ENCODE measurements at places on chromosomes 7 and 10.
A peak's percentile ranks its signal among the peaks of the same experiment; 100 is the strongest.

DNA sequence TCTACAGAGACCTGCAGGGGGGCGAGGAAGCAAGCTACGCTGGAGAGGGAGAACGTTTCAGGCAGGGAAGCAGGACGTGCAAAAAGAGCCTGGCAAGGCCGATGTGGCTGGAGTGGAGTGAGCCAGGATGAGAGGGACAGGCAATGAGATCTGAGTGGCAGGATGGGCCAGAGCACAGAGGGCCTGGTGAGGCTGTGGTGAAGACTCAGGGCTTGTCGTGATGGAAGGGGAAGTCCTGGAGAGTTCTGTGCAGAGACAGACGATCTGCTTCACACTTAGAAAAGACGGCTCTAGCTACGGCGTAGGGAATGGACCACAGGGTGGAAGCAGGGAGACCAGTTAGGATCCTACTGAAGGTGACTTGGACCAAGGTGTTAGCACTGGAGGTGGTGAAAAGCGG, 87.0 kb downstream of the SH3PXD2A start:
- DNase-seq, result no peak

DNA sequence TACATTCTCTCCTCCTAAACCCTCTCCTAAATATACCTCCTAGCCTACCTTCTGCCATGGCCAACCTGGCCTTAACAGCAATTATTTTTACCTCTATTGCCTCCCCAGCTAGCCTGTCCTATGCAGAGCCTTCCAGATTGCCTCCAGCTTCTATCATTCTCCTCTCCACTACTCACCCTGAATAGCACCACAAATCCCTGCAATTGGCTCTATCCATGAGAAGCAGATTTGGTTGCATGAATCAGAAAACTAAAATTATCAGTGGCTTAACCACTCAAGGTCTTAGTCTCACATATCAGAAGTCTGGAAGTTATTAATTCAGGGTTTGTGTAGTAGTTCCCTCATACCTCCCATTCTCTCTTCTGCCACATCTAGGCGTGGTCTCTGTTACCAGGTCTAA, 120.3 kb upstream of the CACUL1 start:
- DNase-seq, result no peak

DNA sequence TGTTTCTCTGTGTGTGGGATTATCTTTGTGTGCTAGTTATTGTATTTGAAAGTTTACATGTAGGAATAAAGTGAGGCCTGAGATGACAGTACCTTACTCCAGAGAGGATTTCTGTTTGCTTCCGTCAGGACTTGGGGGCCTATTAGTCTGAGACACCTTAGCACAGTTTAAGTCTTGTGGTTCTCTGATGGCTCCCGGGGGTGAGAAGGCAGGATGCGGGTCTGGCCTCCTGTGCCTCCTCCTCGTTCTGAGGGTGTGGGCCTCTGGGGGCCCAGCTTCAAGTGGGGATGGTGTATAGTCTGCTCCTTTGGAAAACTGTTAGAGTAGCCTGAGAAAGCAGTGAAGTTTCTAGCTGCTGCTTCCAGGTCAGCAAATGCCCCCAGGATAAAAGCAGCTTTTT, 12.4 kb downstream of the MTURN start:
- no peak for DNase-seq

DNA sequence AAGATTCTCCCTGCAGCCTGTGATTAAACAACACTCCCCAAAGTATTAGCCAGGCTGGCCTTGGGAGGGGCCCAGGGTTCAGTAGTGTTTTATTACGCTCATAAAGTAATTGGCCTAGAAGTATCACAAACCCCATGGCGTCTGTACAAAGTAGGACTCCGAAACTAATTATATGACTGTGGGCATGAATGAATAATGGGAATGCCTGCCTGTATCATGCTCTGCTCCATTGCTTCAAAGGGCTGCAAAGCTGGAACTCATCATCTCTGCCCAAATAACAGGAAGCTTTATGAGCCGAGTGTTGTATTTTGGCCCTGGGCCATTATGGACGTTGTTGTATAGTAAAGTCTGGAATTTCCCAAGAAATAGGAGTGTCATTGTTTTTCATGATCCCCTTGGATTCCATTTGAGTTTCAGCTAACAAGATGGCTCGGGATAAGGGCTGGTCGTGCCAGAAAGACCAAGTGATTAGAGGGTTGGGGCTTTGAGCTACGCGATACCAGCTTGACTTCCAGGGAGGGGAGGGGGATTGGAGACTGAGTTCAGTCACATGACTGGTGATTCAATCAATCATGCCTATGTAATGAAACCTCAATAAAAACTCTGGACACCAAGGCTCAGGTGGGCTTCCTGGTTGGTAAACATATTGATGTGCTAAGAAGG, 65.3 kb upstream of the NPTX2 start:
- no peak for DNase-seq

GRCh38 chr7:111753968-111754367, 191.7 kb upstream of the IMMP2L start:
- DNase-seq, result no peak

- DNase-seq, result no peak
These were observed 208.6 kb downstream of the PTPRN2 start for GRCh38 chr7:158378978-158379377.

GRCh38 chr7:29639886-29640595, 76.4 kb downstream of the PRR15 start:
- no peak for DNase-seq

GRCh38 chr10:33260403-33261149, 73.9 kb downstream of the NRP1 start:
- no peak for DNase-seq

- no peak for DNase-seq
These were observed 12.5 kb upstream of the ZNF487 start for GRCh38 chr10:43424416-43424815.

DNA sequence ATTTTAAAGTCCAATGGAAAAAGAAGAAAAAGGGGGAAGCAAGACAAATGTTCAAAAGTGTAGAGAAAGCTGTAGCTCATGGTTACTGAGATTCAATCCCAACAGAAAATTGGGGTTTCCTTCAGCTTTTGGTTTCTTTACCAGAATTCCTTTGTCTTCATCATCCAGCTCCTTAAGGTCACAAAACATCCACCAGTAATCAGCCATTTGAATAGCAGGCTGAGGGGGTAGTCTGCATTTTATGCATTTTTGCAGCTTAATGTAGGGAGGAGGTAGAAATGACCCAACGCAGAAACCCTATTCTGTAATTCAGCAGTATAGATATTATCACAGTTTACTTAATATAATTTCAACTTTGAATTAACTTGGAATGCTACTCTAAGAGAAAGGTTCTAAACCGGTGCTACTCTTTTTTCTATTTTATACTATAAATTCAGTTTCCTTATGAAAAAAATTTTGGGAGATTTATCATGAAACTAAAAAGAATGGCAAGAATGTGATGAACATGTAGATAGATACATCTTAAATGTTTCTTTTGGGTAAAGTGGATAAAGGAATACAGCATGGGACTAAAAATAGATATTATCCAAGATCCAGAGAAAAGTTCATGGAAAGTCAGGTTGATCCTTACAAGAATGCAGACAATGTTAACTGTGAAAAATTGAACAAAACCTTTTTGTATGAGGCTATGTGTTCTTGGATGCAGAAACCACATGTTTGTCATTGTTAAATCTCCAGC, 596.9 kb downstream of the PHTF2 start:
- no peak for DNase-seq

DNA sequence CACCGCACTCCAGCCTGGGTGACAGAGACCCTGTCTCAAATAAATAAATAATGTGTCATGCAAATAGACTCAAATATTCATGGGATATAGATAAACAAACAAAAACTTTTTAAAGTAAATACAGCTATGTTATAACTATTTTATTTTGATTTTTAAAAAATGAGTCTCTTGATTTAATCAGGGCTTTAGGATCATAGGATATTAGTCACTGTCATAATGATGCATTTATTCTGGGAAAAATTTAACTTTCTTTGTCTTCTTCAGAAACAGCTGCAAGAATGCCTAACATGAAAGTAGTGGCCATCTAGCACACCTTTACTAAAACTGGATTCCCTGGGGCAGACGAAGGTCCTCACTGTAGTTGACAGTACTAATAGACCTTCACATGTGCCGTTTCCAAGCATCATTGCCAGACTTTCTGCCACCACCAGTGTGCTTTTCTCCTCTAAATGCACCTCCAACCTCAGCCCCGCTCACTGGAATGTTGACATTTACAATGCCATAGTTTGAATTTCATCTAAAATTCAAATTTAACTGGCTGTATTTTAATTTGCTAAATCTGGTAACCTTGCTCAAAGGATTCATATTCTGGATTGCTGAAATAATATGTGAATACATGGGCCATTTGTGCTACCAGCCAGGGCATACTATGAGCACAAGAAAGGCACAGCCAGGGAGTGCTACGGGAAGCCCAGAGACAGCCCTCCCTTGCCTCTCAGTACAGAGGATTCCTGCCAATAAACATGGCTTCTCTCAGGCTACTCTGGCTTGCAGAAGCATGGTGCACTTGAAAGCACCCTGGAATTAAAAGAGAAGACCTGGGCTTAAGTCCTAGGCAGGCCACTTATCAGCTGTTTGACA, 63.4 kb upstream of the ADO start:
- DNase-seq, result no peak

DNA sequence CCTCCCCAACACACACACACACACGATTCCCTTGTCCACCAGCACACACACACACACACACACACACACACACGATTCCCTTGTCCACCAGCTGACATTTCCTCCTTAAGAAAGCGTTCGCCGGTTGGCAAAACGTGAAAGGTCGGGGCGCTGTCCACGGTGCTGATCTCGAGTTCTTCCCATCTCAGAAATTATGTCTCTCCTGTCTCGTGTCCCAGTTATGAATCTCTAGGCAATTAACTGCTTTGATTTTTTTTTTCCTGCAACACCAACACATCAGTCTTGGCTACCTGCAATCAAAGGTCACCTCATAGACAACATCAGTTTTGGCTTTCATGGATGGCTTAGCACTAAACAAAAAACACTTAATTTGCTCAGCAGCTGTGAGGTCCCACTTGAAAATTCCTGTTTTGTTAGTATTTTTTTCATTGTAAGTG, 1.9 kb downstream of the INA start:
- peak; percentile 36 for DNase-seq

DNA sequence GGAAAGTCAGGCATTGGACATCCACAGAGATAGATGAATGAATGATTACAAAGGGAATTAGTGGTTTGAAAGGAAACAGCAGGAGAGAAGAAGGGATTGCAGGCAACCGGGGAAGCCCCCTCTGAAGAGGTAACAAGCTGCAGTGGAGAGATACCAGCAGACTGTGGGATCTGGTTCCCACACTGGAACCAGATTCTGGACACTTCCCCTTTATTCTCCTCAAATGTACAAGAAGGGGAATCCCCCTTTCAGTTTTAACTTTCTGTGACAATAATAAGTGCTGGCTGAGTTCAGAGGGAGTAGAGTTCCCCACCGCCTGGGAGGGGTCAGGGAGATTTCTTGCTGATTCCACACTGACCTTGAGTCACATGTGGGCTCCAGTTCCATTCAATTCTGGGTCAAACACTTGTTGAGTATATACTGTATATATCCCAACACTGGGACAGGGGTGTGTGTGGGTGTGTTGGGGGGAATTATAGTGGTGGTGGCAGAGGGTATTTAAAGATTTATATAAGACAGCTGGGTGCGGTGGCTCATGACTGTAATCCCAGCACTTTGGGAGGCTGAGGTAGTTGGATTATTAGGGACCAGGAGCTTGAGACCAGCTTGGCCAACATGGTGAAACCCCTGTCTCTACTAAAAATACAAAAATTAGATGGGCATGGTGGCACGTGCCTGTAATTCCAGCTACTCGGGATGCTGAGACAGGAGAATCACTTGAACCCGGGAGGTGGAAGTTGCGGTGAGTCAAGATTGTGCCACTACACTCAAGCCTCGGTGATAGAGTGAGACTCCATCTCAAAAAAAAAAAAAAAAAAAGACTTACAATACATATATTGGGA, 16.5 kb upstream of the DDIT4 start:
- DNase-seq, result peak; percentile 47

DNA sequence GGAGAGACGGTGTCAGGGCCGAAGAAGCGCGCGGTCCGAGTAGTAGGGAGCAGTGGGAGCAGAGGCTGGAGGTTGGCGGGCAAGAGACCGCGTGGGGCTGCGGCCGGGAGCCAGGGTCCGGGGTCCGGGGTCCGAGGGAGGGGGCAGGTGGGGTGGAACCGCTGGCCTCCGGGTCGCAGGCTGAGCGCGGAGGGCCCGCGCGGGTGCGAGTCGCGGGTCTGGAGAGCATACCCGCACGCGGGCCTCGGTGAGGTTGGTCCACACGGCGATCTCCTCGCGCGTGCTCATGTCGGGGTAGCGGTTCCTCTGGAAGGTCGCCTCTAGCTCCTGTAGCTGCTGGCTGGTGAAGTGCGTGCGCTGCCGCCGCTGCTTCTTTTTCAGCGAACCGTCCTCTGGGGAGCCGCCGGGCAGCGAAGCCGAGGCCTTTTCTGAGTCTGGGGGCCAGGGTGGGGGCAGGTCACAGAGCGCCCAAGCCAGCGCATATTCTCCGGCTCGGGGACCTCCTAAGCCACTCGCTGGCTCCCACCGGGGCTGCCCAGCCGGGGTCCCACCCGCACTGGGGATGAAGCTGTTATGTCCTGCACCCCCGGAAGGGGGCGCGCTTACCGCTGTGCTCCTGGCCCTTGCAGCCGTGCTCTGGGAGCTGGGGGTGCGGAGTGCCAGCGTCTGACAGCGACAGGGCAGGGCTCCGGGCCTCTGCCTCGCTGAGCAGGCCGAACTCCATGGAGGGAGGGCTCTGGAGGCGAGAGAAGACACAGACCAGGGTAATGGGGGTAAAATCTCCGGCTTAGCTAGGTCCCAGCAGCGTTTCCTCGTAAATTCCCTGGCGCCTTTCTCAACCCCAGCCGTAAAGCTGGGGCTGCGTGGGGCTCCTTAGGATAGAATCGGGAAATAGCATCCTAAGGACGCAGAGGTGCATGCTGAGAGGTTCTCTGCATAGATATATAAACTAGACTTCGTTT, 5.5 kb downstream of the ELOVL3 start:
- peak; percentile 56 for DNase-seq

DNA sequence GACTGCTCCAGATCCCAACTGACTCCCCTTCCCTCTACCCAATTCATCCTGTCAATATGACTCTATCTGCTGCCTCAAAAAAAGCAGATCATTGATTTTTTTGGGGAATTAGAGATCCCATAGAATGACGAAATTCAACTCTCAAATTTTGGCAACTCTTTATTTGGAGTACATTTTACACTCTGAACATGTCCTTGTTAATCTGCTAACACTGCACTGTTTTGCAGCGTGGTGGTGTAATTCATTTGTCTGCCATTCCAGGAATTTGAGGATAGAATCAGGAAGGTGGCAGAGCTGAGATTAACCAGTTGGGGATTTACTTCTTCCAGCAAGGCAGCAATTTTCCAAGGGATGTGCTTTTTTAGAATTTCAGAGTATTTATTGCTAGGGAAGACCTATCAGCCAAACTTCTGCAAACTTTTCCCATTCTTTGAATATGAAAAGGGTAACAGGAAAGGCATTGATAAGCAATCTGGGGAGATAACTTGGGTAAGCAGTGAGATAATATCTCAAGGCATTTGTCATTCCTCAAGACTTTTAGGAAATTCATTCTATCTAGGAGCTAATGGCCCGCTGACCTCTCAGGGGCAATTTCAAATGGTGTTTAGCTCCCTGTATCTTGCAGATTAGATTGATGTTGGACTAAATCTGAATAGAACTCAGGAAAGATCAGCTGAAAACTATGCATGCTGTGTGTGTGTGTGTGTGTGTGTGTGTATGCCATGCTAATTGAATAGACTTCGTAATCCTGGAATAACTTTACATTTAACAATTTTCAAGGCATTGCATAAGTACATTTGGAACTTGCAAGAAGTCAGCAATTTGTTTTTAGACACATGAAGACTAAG, 9.7 kb downstream of the BAMBI start:
- no peak for DNase-seq

- DNase-seq, result no peak
These were observed 250.4 kb downstream of the GATA3 start for GRCh38 chr10:8304861-8305260.

All from left ventricle myocardium inferior (tissue), 1 donor.